ENCODE measurements at places on chromosomes 16 and 17.

DNA sequence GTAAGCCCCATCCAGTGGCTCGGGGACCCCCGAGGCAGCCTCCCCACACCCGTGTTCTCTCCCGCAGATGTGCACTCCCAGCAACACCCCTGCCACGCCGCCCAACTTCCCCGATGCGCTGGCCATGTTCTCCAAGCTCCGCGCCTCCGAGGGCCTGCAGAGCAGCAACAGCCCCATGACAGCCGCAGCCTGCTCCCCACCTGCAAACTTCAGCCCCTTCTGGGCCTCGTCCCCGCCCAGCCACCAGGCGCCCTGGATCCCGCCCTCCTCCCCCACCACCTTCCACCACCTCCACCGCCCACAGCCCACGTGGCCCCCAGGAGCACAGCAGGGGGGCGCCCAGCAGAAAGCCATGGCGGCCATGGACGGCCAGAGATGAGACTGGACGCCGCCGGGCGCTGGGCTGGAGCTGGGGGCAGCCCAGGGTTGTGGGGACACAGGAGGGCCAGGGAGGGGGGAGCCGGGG lies 5.0 kb downstream of the UBALD2 start:
- DNase-seq = no peak

DNA sequence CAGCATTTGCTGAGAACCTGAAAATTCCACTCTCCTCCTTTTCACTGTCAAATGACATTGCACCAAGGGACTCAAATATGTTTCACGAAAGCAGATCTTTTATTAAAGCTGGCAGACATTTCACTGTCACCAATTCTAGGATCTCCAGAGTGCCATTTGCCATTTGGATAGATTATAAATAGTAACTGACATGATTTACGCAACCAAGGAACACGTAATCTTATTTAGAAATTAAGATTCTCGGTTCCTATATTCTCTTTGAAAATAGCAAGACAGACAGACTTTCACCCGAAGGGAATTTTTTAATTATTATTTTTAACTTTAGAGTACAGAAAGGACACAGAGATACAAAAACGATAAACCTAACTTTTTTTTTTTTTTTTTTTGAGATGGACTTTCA lies 49.6 kb downstream of the ANKFY1 start:
- DNase-seq = no peak

DNA sequence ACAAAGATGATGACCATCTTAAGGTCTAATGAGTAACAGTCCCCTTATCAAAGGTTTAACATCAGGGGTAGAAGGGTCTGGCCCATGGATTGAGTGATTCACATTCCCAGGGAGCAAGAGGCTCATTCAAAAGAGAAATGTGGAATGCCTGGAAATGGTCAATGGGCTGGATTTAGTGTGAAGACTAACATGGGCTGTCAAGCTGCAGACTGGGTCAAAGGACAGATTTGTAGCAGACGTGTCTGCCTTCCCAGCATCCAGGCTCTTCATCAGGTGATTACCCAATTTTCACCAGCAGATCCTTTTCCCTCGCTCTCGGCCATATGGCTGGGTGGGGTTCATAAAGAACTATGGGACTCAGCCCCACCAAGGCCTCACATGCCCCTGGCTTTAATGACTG lies 26.8 kb downstream of the DCUN1D3 start:
- DNase-seq = no peak

- no peak for DNase-seq
Observed at GRCh38 chr16:58035356-58036170, 10.0 kb downstream of the MMP15 start.

DNA sequence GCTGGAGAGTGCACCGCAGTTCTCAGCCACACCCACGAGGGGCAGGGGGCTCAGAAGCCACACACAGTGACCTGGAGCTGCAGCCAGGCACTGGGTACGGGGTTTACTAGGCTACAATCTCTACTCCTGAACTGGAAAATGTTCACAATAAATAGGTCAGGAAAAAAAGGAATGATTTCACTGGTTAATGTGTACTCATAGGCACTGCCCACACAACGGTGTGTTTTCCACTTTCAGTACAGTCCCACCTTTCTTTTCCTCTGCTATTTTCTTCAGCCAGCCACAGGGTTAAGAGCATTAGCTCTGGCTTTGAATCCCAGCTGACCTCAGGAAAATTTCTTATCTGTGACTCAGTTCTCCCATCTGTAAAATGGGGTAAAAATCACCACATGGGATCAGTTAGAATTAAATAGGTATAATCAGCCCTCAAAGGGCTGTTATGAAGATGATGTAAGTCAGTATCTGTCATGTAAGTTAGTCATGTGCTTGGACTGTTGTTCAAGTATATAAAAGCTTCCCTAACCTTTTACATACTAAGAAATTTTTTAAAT lies 35.7 kb downstream of the ZCCHC14 start:
- DNase-seq = no peak

- no peak for DNase-seq
Observed at GRCh38 chr17:1639549-1640180, 5.9 kb downstream of the SCARF1 start.

DNA sequence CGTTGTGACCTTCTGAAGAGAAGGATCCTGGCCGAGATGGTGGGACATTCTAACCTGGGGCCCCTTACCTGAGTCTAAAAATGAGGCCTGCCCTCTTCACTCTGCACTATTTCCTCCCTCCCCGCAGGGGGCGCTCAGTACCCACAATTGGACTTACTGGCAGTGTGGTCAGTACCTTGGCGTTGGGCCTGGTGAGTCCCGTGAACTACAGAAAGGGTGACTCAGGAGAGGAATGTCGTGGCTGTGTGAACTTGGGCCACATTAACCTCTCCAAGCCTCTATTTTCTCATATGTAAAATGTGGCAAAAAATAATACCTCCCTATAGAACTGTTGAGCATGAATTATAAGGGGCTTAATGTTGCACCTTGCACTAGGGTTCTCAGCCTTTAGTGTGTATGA lies 3.9 kb downstream of the RSAD1 start:
- DNase-seq = peak; percentile 80

DNA sequence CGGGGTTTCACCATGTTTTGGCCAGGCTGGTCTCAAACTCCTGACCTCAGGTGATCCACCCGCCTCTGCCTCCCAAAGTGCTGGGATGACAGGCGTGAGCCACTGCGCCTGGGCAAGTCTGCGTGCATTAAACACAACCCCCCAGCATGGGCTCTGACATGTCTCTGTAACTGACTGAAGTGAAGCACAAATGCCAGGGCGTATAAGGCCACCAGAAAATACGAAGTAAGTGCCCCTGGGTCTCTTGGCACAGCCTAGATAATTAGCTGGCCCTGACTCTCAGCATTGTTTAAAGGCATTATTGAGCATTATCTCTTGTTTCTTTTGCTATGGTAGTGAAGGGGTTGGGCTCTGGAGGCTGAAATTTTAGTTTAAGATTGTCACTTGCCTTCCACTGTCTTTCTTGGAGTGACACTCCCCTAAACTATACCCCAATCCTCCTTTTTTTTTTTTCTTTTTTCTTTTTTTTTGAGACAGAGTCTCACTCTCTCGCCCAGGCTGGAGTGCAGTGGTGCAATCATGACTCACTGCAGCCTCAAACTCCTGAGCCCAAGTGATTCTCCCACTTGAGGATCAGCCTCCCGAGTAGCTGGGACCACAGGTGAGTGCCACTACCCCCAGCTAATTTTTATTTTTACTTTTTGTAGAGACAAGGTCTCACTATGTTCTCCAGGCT lies 8.2 kb upstream of the SEC14L1 start:
- no peak for DNase-seq

DNA sequence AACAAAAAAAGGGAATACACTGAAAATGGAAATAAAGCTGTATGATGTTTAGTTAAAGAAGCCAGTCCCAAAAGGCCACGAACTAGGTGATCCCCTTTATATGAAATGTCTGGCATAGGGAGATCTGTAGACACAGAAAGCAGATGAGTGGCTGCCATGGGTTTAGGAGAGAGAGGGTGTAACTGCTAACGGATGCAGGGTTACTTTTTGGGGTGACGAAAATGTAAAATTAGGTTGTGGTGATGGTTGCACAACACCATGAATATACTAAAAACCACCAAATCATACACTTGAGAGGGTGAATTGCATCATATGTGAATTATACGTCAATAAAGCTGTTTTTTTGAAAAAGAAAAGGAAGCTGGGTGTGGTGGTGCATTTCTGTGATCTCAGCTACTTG lies 99.6 kb downstream of the ADCY9 start:
- DNase-seq = no peak

DNA sequence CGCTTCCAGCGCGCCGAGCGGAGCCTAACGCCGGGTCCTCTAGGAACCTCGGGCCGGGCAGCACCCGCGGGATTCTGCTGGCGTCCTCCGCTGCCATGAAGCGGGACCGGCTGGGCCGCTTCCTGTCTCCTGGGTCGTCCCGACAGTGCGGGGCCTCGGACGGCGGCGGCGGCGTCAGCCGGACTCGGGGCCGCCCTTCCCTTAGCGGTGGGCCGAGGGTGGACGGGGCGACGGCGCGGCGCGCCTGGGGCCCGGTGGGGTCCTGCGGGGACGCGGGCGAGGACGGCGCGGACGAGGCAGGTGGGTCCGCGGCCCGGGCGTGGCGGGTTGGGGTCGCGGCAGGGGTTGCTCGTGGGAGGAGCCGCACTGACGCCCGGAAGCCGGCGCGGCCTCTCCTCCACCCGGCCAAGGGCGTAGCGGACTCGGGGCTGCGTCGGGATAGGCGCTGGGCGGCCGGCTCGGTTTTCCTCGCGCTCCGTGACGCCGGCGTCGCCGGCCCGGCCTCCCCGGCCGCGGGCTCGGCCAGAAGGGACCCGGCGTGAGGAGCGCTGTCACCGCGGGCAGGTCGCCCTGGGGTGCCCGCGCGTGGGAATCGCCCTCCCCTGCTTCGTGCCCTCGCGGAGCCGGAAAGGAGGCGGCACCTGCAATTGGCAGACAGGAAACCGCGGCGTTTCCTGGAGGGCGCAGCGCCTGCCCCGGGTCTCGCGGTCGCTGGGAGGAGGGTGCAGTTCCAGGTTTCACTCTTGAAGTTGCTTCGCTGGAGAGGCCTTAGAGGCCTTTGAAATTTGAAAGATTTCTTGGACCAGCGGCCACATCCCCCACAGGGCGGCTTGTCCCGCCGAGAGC lies 432 bp downstream of the ZNF276 start:
- DNase-seq = no peak

- no peak for DNase-seq
Observed at GRCh38 chr17:1627182-1627981, 1.3 kb downstream of the SLC43A2 start.

DNA sequence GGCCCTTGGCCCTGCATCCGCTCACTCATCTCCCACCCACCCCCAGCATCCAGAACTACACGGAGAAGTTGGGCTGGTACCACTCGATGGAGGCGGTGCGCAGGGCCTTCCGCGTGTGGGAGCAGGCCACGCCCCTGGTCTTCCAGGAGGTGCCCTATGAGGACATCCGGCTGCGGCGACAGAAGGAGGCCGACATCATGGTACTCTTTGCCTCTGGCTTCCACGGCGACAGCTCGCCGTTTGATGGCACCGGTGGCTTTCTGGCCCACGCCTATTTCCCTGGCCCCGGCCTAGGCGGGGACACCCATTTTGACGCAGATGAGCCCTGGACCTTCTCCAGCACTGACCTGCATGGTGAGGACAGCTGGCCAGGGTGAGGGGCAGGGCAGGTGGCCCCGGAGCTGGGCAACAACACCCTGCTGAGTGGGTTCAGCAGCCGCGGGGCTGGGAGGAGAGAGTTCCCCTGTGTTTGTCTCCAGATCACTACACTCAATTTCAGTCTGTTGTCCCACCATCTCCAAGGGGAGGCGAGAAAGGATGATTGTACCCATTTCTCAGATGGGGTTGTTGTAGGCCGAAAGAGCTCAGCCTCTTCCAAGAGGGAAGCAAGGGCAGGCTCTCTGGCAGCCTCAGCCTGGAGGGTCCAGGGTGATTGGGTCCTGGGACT lies 14.4 kb downstream of the MMP15 start:
- no peak for DNase-seq

DNA sequence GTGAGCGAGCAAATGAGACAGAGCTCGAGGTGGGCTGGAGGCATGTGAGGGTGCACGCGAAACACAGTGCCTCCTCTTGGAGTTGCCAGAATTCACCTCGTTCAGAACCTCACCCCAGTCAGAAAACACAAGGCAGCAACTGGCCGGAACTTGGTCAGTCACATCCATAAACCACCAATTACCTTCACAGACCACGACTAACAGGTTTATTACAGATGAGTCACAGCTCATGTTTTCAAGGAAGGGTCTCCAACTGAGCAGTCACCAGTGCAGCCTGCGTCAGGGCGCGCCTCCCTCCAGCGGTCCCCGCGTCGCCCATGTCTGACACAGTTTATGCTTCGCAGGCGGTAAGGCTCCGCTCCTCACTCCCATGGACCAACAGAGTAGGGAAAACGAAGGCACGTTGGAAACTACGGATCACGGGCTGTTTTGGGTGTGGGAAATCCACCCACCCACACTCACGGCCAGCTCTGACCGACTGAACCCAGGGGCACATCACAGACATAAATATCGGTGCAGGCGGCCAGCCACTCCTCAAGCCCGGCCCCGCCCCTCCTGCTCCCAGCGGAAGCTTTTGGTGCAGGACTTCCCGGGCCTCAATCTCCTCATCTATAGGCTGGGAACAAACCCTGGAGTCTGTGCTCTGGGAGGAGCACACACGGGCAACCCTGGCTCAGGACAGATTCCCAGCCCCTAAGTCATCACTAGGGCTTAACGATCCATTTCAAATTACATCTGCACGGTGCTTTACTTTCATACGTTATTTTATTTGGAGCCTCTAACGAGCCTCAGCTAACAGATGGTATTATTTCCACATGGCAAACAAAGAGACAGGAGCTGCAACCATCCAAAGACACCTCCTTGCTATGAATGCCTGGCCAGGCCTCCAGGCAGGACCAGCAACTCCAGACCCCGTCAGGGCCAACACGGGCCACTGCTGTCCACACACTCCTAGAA lies 126.3 kb downstream of the ZNF778 start:
- DNase-seq = no peak

- no peak for DNase-seq
Observed at GRCh38 chr17:11871773-11872172, 125.5 kb downstream of the ZNF18 start.

GRCh38 chr16:22859925-22860324 lies 46.0 kb downstream of the HS3ST2 start:
- no peak for DNase-seq

GRCh38 chr17:79465681-79466025 lies 145.2 kb downstream of the RBFOX3 start:
- no peak for DNase-seq

- no peak for DNase-seq
Observed at GRCh38 chr17:82559566-82560251, 40.2 kb downstream of the FOXK2 start.

- no peak for DNase-seq
Observed at GRCh38 chr17:74749279-74750038, 1.0 kb downstream of the NHERF1 start.

DNA sequence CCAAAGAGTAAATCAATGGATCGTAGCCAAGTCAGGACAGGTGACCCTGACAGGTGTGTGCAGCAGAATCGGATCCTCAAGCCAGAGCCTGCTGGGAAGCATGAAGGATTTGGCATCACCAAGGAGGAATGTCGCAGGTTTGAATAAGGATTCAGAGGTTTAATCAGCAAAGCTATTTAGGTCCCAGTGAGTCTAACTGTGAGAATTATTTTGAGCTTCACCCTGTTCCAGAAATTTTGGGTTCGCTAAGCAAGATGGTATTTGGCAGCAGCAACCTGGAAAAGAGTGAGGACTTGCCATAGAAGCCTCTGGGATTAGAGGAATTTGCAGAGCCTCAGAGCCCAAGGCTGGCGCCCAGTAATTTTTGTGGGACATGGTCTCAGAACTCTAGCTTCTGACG lies 173.0 kb downstream of the CCDC182 start:
- no peak for DNase-seq
